Stimulated activated CD4-positive, alpha-beta T cell treated with anti-CD3 and anti-CD28 coated beads, Interleukin-1b, Interleukin-23, amount 100 ng/mL, for 24 hours (primary cell): ENCODE measurements at places on chromosomes 5 and 9.
A peak's percentile ranks its signal among the peaks of the same experiment; 100 is the strongest.

DNA sequence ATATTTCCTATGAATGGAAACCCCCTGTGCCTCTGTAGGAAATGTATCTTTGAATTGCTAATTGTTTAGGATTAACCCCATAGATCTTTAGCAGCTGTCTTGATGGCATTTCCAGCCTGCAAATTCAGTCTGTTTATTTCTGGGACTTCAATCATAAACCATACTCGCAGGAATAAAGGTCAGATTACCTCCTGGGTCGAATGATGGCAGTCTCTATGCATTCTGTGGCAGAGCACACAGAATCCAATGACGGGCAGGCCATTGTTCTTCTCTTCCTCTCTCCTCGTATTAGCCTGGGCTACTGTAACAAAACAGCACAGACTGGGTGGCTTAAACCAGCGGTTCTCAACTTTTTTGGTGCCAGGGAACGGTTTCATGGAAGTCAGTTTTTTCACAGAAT, 199.9 kb downstream of the PCSK5 start:
- DNase-seq: no peak

- no peak for DNase-seq
Measured at GRCh38 chr5:123868881-123869280, 356.9 kb downstream of the CSNK1G3 start.

GRCh38 chr5:34722183-34722582, 66.1 kb downstream of the RAI14 start:
- DNase-seq: no peak

DNA sequence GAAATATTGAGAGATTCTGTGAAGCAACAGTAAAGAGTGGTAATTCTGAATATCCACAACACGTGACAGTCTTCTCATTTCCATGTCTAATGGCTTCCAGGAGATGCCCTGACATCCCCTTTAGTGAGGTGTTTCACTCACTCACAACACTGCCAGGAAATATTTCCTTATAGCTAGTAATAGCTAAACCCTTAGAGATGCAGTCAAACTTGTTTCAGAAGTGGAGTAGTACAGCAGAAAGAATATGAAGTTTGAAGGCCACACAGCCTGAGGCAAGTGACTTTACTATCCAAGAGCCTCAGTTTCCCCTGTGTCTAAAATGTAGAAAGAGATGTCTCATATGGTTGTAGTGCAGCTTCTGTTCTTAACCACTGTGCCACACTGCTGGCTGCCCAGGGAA, 139.2 kb downstream of the CDK5RAP2 start:
- no peak for DNase-seq

GRCh38 chr5:150500905-150501304, 7.0 kb upstream of the NDST1 start:
- no peak for DNase-seq

DNA sequence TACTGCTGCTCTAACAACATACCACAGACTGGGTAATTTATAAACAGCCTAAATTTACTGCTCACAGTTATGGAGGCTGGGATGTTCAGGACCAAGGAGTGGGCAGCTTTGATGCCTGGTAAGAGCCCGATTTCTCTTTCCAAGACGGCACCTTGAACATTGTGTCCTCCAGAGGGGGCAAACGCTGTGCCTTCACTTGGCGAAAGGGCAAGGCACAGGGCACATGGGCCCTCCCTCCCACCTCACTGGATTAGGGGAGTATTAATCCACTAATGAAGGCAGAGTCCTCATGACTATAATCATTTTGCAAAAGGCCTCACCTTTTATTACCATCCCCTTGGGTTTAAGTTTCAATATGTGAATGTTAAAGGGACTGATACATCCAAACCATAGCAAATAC, 397.7 kb downstream of the TMEM38B start:
- no peak for DNase-seq

- DNase-seq: no peak
Measured at GRCh38 chr5:149750596-149750995, 20.5 kb downstream of the PPARGC1B start.

- no peak for DNase-seq
Measured at GRCh38 chr9:565528-565927, 276.0 kb upstream of the DMRT1 start.

GRCh38 chr5:139660923-139661814, 13.0 kb downstream of the CXXC5 start:
- no peak for DNase-seq

GRCh38 chr9:35725362-35725761, 6.6 kb downstream of the TLN1 start:
- DNase-seq: no peak

GRCh38 chr9:134887219-134887618, 6.6 kb downstream of the FCN2 start:
- no peak for DNase-seq

DNA sequence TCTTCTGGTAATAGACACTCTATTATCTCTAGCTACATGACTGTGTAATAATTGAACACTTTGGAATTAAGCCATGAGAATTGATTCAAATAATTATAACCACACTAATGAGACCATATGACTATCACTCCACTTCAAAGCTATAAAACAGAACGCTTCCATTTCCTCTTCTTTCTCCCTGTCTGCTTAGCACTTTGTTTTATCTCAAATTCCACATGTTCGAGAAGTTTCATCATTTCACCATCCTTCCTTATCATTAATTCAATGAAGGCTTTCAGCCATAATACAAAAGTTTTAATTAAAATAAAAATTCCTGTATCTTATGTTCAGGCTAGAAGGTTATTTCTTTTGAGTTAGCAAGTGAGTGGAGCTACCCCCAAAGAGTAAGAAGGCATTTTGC, 7.4 kb upstream of the DCTN4 start:
- no peak for DNase-seq

GRCh38 chr9:78605041-78606000, 308.4 kb downstream of the PSAT1 start:
- no peak for DNase-seq

GRCh38 chr9:86355814-86356213, 1.6 kb upstream of the TUT7 start:
- no peak for DNase-seq

GRCh38 chr9:3261484-3261883, 264.3 kb downstream of the RFX3 start:
- DNase-seq: no peak

GRCh38 chr5:37111426-37112382, 137.5 kb downstream of the CPLANE1 start:
- peak; percentile 4 for DNase-seq

DNA sequence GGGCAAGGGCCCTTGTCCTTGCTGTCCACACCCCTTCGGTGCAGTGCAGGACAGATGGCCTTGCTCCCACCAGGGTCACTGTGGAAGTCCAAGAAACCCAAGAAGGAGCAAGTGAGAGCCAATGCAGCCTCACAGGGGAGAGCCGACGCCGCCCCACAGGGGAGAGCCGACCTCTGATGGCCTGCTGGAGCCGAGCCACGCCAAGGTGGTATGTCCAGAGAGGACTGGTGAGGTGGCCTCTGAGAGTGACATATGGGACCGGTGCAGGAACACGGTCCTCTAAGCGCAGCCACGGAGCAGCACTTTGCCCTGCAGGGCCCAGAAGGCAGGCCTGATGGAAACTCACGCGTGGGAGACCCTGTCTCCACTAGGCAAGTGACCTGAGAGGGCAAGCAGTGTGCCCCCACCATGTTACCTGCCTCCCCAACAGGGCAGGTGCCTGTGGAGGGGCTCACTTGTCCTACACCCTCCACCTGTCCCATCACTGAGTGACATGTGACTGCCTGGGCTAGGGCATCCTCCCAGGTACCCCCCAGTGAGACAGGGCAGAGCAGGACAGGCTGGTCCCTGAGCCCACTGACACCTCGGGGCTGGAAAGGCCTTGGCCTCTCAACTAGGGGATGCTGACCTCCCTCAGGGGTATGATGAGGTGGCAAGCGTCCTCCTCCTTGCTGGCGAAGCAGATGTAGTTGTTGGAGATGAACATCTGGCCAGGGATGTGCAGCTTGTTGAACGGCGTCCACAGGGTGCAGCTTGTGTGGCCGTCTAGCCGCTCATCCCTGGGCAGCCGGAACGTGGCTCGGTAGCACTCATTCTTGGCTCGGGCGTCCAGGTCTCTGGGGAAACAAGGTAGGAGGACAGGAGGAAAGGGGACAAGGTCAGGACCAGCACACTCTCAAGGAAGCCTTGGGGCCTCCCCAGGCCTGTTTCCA, 16.7 kb downstream of the TBC1D9B start:
- DNase-seq: no peak

GRCh38 chr5:179880066-179880650, 21.5 kb upstream of the MRNIP start:
- DNase-seq: no peak
